Muscle of leg (tissue), 16 donors: ENCODE measurements at places on chromosomes 12 and 14. TPM values are rescaled to one million over a fixed set of nuclear protein-coding genes. Genes with fewer than 3 reads are reported as not detected.

ADAM20 gene
- 0.80 TPM for total RNA-seq

NKX2-1 gene
- not detected for total RNA-seq

OR6C1 gene
- not detected for total RNA-seq

RPS6KL1 gene
- total RNA-seq: 6.1 TPM

PPP1R36 gene
- total RNA-seq: 0.31 TPM

PRIMA1 gene
- total RNA-seq: 0.75 TPM

GRCh38 chr14:71311061-71311460, 403.8 kb downstream of the PCNX1 start:
- peak; percentile 32 for DNase-seq
- H3K36me3 ChIP-seq: no peaks in the 10 kb centered on the region
- no peak overlapping the region for H3K4me3 ChIP-seq
- no peak overlapping the region for H3K27ac ChIP-seq
- H3K27me3 ChIP-seq: no peaks in the 10 kb centered on the region

- peaks cover 95% of the 10 kb centered on the region for H3K27me3 ChIP-seq
- H3K36me3 ChIP-seq: peaks cover 16% of the 10 kb centered on the region
- no peak overlapping the region for H3K27ac ChIP-seq
- peak; percentile 75 for DNase-seq
These were observed 10.7 kb downstream of the STAC3 start for GRCh38 chr12:57240066-57240921.

- DNase-seq: peak; percentile 50
- H3K36me3 ChIP-seq: no peaks in the 10 kb centered on the region
- H3K4me3 ChIP-seq: peak overlapping the region; percentile 40
- H3K27me3 ChIP-seq: peaks cover 53% of the 10 kb centered on the region
These were observed 129.6 kb downstream of the NDUFA12 start for GRCh38 chr12:94873734-94874517.

DNA sequence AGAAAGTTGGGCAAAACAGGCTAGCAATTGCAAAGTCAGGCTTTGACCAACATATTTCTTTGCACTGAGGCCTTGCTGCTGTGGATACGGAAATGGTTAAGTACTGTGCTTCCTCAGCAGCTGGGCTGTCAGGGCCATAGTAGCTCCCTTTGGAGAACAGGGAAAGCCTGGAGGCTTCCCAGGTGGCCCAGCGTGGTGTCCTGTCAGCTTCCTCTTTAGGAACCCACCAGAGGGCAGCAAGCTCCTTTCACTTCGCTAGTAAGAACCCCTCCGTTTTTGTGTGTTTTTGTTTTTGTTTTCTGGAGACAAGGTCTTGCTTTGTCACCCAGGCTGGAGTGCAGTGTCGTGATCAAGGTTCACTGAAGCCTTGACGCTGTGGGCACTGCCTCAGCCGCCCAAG, 1.7 kb upstream of the CFAP251 start:
- peaks cover 39% of the 10 kb centered on the region for H3K36me3 ChIP-seq
- H3K4me3 ChIP-seq: no peak overlapping the region
- H3K27me3 ChIP-seq: no peaks in the 10 kb centered on the region
- no peak overlapping the region for H3K27ac ChIP-seq
- DNase-seq: peak; percentile 62

DNA sequence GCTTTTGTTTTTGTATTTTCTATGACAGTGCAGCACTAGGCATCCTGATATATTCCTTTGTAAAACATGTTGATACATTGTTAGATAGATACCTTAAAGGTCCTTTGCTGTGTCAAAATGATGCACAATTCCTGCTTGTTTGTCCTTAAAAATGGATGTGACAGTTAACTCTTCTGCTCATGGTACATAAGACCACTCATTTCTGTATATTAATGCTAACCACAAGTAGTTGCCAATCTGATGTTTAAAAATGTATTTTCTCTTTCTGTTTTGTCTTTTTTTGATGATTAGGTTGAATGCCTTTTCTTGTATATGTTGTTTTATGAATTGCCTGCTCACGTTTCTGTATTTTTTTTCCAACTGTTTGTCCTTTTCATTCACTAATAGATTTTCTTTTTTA, 35.1 kb downstream of the ATF7IP start:
- H3K27ac ChIP-seq: no peak overlapping the region
- H3K4me1 ChIP-seq: no peaks in the 10 kb centered on the region
- no peaks in the 10 kb centered on the region for H3K27me3 ChIP-seq

GRCh38 chr14:68140076-68140741, 320.6 kb downstream of the RAD51B start:
- H3K4me3 ChIP-seq: no peak overlapping the region
- H3K36me3 ChIP-seq: no peaks in the 10 kb centered on the region
- peak; percentile 94 for DNase-seq

DNA sequence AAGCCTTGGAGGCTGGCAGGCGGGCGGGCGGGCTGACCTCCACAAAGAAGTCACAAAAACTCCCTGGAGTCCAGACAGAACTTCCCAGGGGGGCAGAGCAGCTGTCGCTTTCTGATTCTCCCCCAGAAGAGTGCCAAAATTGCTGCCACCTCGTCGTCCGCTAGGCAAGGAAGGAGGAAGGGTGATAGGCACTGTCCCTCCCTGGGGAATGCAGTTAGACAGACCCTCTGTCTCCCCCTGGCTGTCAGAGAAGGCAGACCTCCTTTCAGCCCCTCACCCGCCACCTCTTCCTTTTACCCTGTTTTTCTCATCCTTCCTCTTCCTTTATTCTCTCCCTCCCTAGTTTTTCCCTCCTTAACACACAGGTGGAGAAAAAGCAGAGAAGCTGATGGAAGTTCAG, 18.7 kb downstream of the GRIN2B start:
- no peak overlapping the region for H3K4me3 ChIP-seq
- no peak for DNase-seq
- no peak overlapping the region for H3K27ac ChIP-seq
- peaks cover 5% of the 10 kb centered on the region for H3K4me1 ChIP-seq
- H3K27me3 ChIP-seq: no peaks in the 10 kb centered on the region

DNA sequence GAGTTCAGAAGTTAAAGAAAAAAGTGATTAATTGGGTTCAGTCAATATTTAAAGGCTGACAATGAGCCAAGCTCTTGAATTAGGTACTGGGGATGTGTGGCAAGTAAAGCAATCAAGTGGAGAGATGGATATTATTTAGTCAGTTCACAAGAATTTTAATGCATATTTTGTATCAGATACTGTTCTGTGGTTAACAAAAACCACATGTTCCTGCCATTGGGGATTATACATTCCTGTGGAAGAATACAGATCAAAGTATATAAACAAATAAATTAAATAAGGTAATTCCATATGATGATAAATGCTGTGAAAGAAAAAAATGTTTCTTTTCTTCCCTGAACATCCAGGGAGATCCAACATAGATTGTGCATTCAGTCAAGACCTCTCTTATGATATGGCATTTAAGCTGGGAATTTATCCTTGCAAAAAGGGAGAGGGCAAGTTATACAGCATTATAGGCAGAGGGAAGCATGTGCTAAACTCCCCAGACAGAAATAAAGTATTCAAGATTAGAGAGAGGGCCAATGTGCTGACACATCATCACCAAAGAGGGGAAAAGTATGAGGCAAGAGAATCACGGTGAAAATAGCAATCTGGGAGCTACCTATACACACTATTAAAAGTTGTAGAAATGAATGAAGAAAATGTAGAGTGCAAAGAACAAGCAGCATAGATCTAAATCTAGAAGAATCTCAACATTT, 17.6 kb upstream of the A2M start:
- no peak overlapping the region for H3K27ac ChIP-seq
- H3K36me3 ChIP-seq: no peaks in the 10 kb centered on the region
- no peaks in the 10 kb centered on the region for H3K4me1 ChIP-seq

DNA sequence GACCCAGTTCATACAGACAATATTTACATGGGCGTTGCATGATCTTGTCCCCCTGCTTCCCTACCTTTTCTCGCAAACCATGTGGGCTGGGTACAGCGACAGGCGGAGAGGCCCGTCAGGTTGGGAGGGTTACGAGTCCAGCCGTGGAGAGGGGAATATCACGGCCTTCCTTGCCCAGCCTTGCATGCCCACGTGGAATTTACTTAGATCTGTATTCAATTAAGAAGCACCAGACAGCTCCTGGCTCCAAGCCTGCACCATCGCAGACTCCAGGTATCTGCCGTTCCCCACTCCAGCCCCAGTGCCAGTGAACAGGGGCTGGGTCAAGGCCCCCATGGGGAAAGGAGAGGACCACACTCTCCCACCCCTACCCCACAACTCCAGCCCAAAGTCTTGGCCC, 29.8 kb downstream of the BCL11B start:
- no peak for DNase-seq
- no peak overlapping the region for H3K27ac ChIP-seq
- H3K4me3 ChIP-seq: no peak overlapping the region
- H3K4me1 ChIP-seq: peaks cover 31% of the 10 kb centered on the region

GRCh38 chr14:32329690-32330285, 690 bp downstream of the AKAP6 start:
- H3K4me3 ChIP-seq: no peak overlapping the region
- H3K36me3 ChIP-seq: no peaks in the 10 kb centered on the region
- no peaks in the 10 kb centered on the region for H3K27me3 ChIP-seq
- DNase-seq: peak; percentile 26

DNA sequence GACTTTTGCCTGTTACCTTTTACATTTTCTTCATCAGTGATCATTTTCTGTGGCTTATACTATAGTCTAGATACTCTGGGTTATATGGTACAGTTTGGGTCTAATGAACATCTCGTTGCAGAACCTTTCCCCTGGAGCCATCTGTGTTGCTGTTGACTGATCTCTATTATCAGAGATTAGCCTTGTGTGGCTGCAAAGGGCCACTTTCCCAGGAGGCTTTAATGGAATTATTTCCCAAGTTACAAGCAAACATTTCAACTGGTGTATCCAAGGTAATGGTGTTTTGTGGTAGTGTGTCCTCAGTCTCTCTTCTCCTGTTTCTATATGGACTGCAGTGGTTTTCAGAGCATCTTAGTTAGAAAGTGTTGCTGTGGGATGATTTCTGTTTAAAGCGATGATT, 25.9 kb downstream of the UTP20 start:
- H3K27ac ChIP-seq: no peak overlapping the region
- H3K36me3 ChIP-seq: peaks cover 43% of the 10 kb centered on the region
- H3K4me3 ChIP-seq: no peak overlapping the region
- no peak for DNase-seq
- no peaks in the 10 kb centered on the region for H3K27me3 ChIP-seq
- H3K4me1 ChIP-seq: no peaks in the 10 kb centered on the region

- peaks cover 39% of the 10 kb centered on the region for H3K4me1 ChIP-seq
- DNase-seq: no peak
- no peak overlapping the region for H3K27ac ChIP-seq
- H3K4me3 ChIP-seq: no peak overlapping the region
These were observed 32.0 kb upstream of the CCND2 start for GRCh38 chr12:4241592-4241991.

DNA sequence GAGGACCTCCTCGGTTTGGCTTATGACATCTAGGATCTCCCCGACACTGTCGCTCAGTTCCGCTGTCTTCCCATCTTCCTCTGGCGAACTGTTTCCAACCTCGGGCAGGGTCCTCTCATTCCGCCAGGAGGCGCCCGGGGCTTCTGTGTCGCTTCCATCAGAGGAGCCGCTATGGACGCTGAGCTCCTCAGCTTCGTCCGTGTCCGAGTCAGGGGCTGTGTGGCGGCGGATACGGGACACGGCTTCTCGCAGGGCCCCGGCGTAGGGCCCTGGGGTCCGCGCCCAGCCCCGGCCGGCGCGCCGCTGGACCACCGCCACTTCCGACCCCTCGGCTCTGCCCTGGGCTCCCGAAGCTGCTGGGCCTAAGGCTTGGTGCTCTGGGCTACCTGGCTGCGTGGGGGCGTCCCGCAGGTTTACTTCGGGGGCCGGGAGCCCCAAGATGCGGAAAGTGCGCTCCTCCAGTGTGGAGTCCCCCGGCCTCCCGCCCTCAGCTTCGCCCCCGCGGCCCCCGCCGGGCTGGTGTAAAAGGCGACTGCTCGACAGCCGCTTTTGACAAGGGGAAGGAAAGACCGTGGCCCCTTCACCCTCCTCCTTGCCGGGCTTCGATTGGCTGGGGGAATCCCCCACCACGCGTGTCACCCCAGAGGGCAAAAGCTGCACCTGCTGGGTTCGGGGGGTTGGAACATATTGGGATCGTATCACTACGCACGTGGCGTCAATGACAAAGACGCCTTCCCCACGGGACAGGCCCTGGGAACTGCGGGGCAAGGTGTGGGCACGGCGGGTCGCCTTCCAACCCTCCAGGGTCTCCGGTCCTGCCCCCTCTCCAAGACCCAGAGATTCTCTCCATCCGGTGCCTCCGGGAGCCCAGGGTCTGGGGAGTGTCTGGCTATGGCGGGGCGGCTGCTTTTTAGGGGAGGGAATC, 2.1 kb downstream of the DDN start:
- H3K4me3 ChIP-seq: peak overlapping the region; percentile 18
- no peak overlapping the region for H3K27ac ChIP-seq
- peak; percentile 89 for DNase-seq
- peaks cover 87% of the 10 kb centered on the region for H3K27me3 ChIP-seq

DNA sequence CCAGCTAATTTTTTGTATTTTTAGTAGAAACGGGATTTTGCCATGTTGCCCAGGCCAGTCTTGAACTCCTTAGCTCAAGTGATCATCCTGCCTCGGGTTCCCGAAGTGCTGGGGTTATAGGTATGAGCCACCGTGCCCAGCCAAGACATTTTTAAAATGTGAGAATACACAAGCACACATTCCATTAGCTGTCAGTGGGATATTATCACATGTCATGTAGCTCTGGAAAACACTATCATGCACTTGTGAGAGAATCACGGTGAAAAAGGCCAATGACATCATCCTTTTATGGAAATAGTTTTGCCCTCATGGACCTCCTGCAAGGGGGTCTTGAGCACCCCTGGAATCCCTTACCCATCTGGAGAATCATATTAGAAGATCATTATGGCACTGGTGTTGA, 28.3 kb downstream of the ERC1 start:
- no peak for DNase-seq
- no peaks in the 10 kb centered on the region for H3K4me1 ChIP-seq
- no peaks in the 10 kb centered on the region for H3K36me3 ChIP-seq
- H3K27me3 ChIP-seq: no peaks in the 10 kb centered on the region
- H3K4me3 ChIP-seq: no peak overlapping the region

DNA sequence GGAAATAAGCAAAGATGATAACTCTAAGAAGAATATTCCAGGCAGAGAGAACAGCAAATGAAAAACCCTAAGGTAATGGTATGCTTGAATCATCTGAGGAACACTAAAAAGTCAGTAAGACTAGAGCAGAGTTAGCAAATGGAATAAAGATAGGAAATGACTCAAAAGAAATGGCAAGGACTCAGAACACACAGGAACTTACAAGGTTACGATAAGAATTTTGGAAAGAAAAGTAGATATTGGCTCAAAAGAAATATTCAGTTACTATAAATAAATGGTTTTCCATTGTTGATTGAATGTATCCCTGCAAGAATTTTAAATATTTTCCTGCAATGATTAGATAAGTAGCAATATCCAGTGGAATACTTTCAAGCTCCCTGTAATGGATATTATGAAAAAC, 705.8 kb downstream of the C12orf50 start:
- DNase-seq: peak; percentile 53
- H3K4me3 ChIP-seq: no peak overlapping the region
- H3K27me3 ChIP-seq: no peaks in the 10 kb centered on the region
- H3K36me3 ChIP-seq: no peaks in the 10 kb centered on the region
- no peaks in the 10 kb centered on the region for H3K4me1 ChIP-seq
- no peak overlapping the region for H3K27ac ChIP-seq
